ENCODE measurements at places on chromosomes 7 and 10. TPM values are rescaled to one million over a fixed set of nuclear protein-coding genes. Genes with fewer than 3 reads are reported as not detected.

DNA sequence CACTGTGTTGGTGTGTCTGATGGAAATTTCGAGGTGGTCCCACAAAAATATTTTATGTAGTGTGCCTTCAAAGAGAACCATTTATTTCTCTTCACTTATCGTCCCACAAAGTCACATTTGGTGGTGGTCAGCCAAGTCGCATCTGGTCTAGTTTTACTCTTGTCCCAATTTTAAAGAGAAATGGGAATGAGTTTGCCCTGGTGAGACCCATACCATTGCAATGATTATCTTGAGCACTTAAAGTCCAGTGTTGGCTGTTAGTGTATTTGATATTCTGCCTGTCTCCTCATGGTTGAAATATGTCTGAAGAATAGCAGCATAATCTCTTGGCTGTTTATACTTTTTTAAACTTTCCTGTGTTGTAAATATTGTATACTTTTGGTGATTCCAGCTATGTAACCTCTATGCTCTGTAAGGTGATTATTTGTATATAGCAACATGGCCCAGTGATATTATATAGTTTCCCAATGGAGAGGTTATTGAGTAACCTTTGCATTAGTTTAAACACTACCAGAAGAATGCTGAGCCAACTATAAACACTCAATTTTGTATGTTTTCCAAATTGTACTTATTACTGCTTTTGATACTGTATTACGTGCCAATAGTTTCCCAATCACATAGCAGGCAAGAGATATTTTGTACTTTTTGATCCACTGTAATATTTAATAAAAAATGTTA is 172.2 kb downstream of the RTKN2 start:
- no peak for DNase-seq

DNA sequence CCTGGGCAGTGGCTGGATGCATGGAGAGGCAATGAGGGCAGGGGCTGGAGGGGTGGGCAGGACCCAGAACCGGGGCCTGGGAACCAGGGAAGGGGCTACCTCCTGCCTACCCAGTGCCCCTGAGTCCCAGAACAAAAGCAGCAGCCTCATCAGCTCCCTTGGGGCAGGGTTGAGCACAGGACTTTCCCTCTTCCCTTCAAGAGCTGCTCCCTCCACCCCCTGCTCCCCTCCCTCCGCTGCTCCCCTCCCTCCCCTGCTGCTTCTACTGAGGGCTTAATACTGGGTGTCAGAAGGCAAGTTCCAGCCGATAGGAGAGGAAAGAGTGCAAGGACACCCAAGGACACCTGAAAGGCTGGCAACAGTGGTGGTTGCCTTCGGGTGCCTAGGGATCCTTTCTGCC is 28.2 kb upstream of the INMT start:
- no peak for DNase-seq

DNA sequence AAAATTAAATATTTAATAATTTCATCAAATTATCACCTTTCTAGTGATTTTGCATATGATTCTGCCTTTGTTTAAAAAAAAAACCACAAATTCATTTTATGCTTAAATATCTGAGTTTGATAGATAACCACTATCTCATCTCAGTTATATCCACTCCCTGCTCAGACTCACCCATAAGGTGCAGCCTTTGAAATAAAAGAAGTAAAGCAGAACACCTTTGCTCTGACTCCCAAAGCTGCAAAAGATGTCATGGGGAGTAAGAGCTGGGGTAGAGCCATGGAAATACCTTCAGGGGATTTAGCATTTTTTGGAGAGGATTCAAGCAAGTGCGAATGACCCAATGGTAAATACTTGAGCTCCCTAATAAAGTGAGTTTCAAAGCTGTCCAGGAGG is 15.1 kb upstream of the CYP3A5 start:
- no peak for DNase-seq

DNA sequence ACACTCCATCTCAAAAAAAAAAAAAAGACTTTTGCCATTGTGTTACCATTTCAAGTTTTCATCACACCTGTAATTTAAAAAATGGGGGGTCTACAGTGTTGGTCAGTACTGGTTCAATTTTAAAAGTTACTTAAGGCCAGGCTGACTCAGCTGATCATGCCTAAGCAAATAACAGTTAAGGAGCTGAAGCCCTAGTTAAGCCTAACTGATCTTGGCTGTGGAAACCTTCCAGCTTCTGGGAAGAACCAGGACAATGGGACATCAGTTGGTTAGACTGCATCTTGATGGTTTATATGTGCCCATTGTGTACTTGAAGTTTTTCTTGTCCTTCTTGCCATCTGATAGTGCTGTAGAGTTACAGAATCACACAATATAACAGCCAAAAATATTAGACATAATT is 26.7 kb downstream of the VCL start:
- DNase-seq, result no peak

The PKD1L1 gene
- 0.14 TPM for total RNA-seq

DNA sequence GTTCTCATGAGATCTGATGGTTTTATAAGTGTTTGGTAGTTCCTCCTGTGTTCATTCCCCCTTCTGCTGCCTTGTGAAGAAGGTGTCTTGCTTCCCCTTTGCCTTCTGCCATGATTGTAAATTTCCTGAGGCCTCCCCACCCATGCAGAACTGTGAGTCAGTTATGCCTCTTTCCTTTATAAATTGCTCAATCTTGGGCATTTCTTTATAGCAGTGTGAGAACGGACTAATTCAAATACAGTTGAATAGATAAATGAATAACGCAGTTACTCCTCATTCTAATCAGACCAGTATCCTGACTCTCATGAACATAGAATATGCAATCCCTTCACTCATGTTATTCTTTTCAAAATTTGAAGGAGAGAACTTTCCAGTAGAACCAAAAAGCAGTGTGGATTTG is 375.0 kb upstream of the FZD8 start:
- DNase-seq, result no peak

- no peak for DNase-seq
Observed at GRCh38 chr10:125260260-125260659, 99.9 kb upstream of the CTBP2 start.
